Neuronal stem cell (in vitro differentiated cells): ENCODE measurements at places on chromosomes 6 and 20.

DNA sequence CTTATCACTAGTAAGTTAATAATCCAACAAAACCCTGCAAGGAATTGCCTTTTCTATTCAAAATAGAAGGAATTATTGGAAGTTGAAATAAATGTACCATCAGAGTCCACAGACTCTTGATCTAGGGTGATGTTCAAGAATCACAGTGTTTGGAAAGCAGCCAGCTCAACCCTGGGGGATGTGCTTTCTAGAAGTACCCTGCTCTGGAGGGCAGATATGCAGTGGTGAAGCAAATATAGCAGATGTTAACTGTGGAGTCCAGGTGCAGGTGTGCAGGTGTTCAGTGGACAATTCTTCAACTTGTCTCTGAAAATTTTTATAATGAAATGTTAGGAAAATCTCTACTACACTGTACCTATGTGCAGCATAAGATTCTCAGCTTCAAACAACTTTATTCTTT is 9.1 kb upstream of the INSM1 start:
- DNase-seq = no peak

- DNase-seq = no peak
Observed at GRCh38 chr20:17910828-17911294, 57.7 kb downstream of the SNX5 start.

DNA sequence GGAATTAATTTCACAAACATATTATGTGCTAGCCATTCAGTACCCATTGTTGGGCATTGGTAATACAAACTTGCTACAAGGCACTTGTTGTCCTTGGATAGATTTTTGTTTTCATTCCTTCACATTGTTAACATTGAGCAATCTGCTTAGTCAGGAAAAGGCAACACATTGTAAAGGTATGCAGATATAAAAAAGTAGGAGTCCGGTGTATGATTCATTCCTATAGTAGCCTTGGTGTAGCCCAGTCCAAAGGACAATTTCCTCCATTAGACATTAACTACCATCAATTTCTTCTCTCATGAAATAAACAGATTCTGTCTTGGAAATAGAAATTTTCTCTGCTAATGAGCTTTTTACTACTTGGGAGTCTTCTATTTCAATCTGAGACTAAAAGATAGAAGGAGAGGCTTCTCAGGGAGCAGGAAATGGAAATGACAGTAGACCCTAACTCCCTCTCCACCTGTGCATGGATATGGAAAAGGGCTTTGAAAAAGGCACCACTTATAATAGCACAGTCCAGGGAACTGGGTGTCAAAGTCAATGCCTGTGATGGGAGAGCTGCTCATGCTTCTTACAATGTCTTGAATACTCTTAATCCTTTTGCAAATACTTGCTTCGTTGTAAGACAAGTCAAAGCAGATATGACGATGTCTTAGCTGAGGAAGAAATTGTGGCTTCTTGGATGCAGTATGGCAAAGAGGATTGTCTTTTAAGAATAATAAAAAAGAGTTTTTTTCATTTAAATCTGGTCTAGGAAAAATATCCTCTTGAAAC is 369.4 kb upstream of the CITED2 start:
- no peak for DNase-seq

- DNase-seq = no peak
Observed at GRCh38 chr6:44917430-44917829, 410.7 kb upstream of the RUNX2 start.

GRCh38 chr6:12555267-12555666 is 161.3 kb upstream of the PHACTR1 start:
- no peak for DNase-seq
